Fibroblast of villous mesenchyme (primary cell): ENCODE measurements at places on chromosomes 5 and 9. TPM values are rescaled to one million over a fixed set of nuclear protein-coding genes. Genes with fewer than 3 reads are reported as not detected.

- DNase-seq: peak; percentile 12
Measured at GRCh38 chr5:119179857-119180641, 109.2 kb downstream of the DMXL1 start.

DNA sequence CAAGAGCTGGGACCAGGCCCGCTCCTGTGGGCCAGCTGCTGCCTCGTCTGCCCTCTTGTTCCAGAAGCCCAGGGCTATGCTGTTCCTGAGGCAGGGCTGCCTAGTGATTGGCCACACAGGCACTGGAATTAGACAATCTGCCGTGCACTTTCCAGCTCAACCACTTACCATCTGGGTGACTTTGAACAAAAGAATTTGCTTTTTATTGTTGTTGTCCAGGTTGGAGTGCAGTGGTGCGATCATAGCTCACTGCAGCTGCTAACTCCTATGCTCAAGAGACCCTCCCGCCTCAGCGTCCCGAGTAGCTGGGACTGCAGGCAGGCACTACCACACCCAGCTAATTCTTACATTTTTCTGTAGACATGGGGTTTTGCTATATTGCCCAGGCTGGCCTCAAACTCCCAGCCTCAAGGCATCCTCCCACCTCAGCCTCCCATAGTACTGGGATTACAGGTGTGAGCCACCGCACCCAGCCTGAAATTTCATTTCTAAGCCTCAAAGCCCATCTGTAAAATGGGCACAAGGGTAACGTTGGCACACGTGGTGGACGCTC lies 1.2 kb upstream of the NEK6 start:
- DNase-seq: peak; percentile 83

DNA sequence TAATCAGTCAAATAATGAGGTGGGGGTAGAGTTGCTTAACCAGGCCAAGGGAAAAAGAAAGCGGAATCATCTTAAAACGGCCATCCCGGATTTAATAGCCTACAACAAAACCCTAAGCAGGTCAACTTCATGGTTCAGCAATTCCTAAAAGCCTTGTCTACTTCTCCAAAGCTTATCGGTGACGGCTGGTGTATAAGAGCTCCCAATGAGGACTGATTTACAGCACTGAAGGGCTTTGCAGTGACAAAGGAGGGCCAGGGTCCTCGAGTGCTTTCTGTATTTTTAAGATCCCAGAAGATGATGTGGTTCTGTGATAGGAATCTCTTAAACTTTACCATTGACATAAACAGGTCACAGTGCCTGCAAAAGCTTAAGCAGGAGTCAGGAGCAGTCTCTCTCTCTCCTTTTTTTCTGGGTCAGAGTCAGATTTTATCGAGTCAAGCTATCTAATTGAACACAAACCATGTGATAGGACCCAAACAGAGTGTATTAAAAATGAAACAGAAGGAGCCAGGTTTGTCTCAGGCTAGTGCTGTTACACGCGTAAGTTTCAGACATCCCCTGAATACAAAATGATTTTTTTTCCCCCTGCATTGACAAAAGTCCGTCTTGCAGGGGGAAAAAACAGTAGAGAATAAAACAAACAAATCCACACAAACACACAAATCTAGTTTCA lies 663.6 kb upstream of the ZNF608 start:
- DNase-seq: peak; percentile 29

DNA sequence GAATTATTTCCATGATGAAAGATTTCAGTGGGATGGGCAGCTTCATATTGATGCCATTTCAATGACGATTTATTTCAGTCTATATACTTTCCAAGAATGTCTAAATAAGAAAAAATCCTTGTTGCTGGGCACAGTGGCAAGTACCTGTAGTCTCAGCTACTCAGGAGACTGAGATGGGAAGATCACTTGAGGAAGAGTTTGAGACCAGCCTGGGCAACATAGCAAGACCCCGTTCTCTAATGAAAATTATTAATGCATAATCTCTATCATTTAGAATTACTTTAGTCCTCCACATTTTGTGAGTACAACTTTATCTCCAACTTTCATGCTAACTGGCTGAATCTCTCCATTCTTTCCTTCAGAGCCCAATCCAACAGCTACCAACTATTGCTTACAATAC lies 52.5 kb downstream of the PTBP3 start:
- DNase-seq: no peak

DNA sequence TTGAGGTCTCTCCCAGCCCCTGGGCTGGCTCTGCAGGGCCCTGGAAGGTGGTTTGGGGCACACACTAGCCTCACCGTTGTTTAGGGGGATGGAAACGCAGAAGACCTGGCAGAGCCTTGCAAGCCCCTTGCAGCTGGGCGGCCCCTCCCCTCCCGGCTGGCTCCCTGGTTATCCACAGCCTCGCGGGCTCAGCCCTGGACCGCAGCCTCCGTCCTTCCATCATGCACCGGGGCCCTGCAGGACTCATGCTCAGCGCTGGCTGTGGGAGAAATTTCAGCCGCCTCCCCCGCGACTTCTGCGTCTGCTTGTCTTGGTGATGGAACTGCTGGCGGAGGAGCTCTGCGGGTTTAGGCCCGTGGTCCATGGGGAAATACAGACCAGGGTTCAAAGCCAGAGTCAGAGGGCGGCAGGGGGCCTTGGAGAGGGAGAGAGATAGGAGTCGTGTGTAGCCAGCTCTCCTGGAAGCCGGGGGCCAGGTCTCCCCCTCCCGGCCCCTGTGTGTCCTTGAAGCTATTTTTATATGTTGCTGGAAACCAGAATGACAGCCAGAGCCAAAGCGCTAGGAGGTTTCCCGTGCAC lies 75.8 kb upstream of the IER5L start:
- DNase-seq: peak; percentile 47

Gene SSBP2
- 15.5 and 18.7 TPM in 2 replicates for total RNA-seq

GRCh38 chr9:3008091-3008490 lies 164.2 kb upstream of the PUM3 start:
- DNase-seq: no peak

DNA sequence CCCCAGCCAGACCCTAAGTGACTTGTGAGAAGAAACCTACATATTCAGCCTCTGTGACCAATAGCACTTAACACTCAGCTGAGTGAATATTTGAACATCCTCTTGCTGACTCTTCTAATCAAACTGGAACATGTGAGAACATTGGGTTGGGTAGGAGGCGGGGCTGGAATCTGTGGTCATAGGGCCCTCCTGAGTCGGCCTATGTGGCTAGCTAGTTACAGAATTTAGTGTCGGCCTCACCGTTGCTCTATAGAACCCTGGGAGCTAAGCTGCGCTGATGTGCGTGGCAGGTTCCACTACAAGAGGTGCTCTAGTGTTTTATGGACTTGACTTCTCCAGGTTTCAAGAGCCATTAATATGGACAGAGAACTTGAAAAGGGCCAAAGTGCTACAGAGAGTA lies 138.8 kb downstream of the DROSHA start:
- no peak for DNase-seq

DNA sequence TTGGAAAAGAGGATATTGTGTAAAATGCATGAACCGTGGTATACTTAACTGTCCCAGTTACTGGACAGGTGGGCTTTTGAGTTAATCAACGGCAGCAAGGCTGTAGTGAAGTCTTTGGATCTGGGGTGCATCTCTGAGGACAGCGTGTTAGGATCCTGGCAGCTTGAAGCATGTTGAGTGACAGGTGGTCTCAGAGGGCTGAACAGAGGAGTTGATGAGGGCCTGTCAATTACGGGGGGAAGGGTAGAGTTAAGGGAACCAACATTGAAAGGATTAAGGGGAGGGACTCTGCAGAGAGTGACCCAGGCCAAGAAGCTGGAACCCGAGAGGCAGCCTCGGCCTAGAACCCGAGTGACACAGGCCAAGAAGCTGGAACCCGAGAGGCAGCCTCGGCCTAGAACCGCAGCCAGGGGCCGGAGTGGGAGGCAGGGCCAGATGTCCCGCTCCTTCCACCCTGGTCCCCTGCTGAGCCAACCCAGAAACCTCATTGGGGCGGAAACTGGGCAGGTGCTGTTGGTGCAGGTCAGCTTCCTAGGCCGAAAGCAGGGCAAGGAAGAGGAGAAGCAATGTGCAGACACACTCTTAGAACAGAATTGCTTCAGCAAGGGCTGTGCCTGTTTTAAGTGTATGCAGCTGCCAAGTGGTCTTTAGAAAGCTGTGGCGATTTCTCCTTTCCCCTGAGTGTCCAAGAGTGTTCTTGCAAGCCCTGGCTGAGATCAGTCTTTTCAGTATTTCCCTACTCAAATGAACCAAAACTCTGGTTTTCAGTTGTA lies 62.0 kb downstream of the ANKRD33B start:
- DNase-seq: no peak

GRCh38 chr5:126826619-126827215 lies 49.8 kb downstream of the LMNB1 start:
- DNase-seq: no peak

Gene FAM81B
- total RNA-seq: 0.32 TPM in 1 of 2 replicates, not detected in the other

- DNase-seq: no peak
Measured at GRCh38 chr5:51194671-51195070, 188.6 kb upstream of the ISL1 start.

Gene NACC2
- 30.3 and 34.1 TPM in 2 replicates for total RNA-seq

- DNase-seq: no peak
Measured at GRCh38 chr5:153753645-153754432, 263.4 kb downstream of the GRIA1 start.

DNA sequence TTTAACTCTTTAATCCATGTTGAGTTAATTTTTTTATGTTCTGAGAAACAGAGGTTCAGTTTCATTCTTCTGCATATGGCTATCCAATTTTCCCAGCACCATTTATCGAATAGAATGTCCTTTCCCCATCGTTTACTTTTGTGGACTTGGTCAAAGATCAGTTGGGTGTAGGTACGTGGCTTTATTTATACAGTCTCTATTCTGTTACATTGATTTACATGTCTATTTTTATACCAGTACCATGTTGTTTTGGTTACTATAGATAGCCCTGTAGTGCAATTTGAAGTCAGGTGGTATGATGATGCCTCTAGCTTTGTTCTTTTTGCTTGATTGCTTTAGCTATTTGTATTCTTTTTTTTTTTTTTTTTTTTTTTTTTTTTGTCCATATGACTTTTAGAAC lies 462.0 kb downstream of the HTR1A start:
- DNase-seq: no peak

GRCh38 chr5:15752663-15753285 lies 252.8 kb downstream of the FBXL7 start:
- peak; percentile 39 for DNase-seq

DNA sequence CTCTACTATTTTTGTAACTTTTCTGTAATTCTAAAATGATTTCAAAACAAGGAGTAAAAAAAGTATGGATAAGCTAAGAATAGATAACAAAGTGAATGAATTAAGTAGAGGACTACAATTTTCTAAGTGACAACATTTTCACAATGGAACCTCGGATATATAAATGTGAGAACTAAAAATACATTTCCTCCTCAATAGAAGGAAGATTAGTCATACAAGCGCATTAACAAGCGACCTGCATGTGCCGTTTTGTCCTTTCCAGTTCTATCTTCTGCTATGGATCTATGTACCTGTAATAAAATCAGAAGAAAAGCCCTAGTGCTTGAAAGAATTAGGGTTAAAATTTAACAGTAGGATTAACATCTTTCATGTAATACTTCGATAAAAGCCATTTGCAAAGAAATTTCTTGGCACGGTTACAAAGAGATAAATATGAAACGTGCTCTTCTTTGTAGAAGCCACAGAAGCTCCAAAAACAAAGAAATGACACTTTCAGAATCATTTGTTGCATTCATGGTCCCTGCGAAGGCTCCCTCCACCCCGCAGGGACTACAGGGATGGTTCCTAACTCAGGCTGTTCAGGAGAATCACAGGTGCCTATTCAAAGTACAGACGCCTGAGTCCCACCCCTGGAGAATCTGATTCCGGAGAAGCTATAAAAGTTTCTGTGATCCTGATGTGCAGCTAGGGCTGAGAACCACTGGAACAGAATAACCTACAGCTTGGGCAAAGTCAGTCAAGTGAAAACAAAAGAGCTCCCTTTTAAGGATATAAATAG lies 216.6 kb upstream of the EFNA5 start:
- no peak for DNase-seq

Gene ENTREP1
- total RNA-seq: under 0.01 TPM in 1 of 2 replicates, not detected in the other

Gene ARRDC3
- total RNA-seq: 56.4 and 56.6 TPM in 2 replicates

Gene SAXO1
- not detected in 2 replicates for total RNA-seq

GRCh38 chr5:1565737-1566734 lies 42.3 kb upstream of the LPCAT1 start:
- DNase-seq: no peak

Gene SLC6A7
- total RNA-seq: under 0.01 TPM in 2 replicates

DNA sequence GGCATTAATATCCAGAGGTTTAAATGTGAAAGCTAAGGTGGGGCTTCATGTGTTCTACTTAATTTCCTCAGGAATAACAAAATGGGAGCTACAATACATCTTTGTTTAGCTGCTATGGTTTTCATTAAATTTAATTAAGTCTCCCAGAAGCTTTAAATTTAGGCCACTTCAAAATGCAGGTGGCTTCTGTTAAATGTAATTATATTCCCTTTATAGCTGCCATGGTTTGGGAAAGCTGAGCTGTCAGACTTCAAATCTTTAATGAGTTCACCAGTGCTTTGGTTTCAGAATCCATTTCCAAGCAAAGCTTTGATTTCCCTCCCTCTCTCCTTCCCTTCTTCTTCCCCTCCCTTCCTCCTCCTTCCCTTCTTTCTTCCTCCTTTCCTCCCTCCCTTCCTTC lies 58.4 kb upstream of the FAM170A start:
- DNase-seq: no peak

Gene GRM6
- not detected in 2 replicates for total RNA-seq

Gene UHRF2
- 46.4 and 54.0 TPM in 2 replicates for total RNA-seq

Gene MEGF9
- total RNA-seq: 4.3 and 5.5 TPM in 2 replicates

GRCh38 chr9:102164247-102164646 lies 425.8 kb upstream of the GRIN3A start:
- DNase-seq: no peak

DNA sequence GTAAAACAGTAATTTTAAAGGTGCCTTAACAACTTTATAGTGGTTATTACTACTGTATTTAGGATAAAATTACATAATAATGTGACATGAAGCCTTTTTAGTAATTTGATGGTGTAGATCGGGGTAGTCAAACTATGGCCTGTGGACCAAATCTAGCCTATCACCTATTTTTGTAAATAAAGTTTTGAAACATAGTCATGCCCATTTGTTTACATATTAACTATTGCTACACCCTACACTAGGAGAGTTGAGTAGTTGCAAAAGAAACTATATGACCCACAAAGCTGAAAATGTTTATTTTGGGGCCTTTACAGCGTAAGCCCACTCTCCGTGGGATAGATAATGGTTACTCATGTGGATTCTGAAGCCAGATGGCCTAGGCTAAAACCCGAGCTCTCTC lies 6.2 kb downstream of the CEP78 start:
- peak; percentile 69 for DNase-seq

DNA sequence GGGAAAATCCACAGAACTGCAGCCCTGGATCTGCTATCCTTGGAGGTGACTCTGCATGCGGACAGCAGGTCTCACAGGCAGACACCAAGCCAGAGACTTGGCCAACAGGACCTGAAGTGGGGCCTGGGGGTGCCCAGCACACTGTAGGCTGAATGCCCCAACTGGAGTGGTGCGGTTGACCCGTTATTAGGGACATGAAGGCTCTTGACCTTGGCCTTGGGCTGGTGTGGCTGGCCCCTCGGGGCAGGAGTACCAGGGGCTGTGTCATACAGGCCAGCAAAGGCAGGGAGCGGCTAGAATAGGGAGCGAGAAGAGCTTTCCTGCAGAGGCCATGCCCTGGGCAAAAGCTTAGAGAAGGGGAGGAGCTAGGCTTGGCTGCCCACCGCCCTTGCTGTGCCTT lies 153.2 kb upstream of the MVB12B start:
- no peak for DNase-seq
